ENCODE measurements at places on chromosomes 4 and X.

DNA sequence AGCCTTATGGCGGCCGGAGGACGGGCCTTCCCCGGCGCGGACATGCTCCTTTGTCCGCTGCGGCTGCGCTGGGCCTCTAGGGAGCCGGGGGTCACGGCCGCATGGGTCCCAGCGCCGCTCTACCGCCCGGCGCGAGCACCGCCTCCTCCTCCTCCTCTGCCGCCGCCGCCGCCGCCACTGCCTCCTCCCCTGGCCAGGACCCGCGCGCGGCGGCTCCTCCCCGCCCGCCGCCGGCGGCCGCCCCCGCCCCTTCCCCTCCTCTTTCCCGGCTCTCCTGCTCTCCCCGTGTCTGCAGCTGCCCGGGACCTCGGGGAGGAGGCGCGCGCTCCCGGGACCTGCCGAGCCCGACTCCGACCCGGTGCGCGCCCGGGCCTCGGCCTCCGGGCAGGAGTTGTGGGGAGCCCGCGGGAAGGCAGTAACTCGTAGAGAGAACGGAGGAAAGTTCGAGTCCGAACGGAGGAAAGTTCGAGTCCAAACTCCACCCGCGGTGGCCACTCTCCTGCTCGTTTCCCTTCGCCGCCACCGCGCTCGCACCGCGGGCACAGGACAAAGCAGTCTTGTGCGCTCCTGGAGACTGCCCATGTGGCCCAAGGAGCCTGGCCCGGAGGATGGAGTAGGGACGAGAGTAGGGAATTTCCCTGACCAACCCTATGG, at the start of gene ADGRA3:
Gene ADGRA3, minus strand, starts transcription at position 179 of the 654 bp plus-strand sequence. CDS start 282 bp downstream, outside the sequence.
- no peak for DNase-seq

DNA sequence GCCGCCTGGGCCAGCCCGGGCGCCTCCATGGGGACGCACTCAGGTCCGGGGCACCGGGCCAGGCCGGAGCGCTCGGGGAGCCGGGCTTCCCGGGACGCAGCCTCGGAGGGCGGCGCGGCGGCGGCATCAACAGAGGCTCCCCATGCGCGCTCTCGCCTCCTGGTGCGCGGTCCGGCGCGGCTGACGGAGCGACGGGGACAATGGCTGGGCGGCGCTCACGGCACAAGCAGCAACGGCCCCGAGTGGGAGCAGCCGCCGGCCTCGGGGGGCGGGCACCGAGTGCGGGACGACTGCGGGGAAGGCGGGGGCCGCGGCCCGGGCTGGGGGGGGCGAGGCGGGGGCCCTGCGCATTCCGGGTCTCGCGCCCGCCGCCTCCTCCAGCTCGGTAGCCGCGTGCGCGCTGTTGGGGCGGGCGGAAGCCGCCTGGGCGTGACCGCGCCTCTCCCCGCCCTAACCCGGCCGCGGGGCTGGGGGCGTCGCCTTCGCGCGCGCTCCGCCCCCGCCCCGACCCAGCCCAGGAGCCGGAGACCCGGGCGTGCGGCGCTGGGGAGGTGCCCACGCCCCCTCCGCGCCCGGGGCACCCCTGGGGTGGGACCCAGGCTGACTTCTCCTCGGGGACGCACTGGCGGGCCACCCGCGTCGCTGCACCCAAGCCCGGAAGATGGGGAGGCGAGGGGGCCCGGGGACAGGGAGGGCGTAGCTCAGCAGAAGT, at the start of gene PRKX:
Gene PRKX, minus strand, starts transcription at position 425 of the 712 bp plus-strand sequence. Its CDS starts 396 bp downstream, at position 29.
- DNase-seq, result no peak

DNA sequence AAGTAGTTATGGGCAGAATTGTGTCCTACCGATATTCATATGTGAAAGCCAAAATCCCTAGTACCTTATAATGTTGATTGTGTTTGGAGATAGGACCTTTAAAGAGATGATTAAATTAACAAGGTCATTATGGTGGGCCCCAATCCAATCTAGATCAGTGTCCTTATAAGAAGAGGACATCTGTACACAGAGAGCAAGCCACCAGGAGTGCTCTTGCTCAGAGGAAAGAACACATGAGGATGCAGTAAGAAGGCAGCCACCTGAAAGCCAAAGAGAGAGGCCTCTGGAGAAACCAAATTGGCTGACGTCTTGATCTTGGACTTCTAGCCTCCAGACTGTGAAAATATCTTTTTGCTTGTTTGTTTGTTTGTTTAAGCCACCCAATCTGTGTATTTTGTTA, 1290.8 kb upstream of the PABPC4L start:
- DNase-seq, result no peak

GRCh38 chrX:14359316-14359715, 170.0 kb upstream of the GLRA2 start:
- DNase-seq, result no peak

GRCh38 chrX:153409414-153410101, 1.7 kb upstream of the ZFP92 start:
- no peak for DNase-seq

DNA sequence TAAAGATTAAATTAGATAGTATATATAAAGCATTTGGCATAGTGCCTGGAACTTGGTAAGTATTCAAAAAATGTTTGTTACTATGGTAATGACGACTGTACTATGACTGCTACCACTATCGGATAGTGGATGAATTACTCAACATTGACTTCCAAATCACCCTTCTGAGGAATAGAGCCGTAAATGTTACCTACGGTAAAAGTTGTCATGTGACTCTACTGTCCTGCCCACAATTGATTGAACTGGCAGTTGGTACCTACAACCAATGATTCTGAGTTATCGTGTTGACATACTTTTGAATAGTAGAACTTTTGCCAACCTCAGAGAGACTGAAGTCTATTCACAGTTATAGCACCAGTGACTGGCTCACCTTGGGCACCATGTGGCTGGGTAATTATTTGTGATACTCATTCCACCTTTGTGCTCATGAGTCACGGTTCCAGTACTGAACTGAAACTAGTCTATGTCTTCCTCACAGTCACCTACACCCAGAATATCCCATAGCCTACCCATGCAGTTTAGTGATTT, 185.5 kb upstream of the PITX2 start:
- no peak for DNase-seq

- no peak for DNase-seq
These were observed 30.1 kb downstream of the CYBB start for GRCh38 chrX:37809970-37810369.

GRCh38 chr4:126470862-126471261, 1156.1 kb downstream of the FAT4 start:
- DNase-seq, result no peak

DNA sequence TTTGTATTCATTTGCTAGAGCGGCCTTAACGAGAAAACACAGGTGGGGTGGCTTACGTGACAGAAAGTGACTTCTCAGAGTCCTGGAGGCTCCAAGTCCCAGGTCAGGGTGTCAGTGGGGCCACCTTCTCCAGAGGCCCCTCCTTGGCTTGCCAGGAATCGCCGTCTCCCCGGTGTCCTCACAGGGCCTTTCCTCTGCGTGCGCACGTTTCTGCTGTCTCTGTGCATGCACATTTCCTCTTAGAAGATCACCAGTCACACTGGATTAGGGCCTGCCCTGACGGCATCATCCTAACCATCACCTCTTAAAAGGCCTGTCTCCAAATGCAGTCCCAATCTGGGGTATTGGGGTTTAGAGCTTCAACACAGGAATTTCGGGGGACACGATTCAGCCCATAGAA, 63.8 kb upstream of the HELT start:
- no peak for DNase-seq

GRCh38 chrX:6021316-6022091, 207.2 kb downstream of the NLGN4X start:
- no peak for DNase-seq

- no peak for DNase-seq
These were observed 23.2 kb downstream of the HDX start for GRCh38 chrX:84479086-84479485.

DNA sequence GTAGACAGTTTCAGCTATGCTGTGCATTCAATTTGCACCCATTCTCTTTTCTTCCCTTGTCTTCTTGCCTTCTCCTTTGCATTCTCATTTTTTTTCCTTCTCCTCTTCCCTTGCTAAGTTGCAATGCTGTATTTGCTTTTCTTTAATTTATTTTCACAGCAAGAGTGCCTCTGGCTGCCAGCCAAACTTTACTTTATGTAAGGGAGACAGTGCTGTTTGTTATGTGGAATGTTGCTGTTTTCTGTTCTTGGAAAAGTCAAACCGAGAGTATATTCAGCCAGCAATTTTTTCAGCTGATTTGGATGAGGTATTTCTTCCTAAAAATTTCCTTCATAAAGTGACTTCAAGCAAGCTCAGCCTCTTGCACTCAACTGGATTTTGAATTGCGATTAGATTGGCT, 1293.4 kb downstream of the ARAP2 start:
- DNase-seq, result no peak

DNA sequence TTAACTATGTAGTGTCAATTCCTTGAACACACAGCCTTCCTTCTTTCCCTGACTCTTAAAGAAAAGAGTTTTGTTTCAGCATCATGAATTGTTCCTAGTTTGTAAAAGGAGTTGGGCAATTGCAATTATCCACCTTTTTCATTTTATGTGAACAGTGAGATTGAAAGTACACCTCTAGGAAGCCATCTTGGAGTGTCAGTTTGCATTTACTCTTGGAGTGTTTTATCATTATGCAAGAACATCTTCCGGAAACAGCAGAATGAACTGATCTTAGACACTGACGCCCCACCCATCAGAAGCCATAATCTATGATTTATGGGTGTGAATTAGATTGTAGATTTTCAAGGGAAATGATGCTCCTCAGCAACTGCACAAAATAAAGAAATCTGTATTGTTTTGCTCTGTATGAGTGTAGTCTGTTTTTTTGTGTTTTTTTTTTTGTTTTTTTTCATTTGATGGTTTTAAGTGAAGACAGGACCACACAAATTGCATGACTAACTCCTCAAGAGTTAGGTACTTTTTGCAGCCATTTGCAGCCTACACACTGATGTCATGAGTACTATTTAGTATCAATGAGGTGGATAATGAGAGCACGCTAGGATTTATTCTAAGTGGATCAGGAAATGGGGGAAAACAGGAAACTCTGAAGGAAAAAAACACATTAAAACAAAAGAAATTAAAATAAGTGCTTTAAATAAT, 19.5 kb upstream of the FGF2 start:
- DNase-seq, result no peak
